Pancreas (tissue), 10 donors: ENCODE measurements at places on chromosomes 7 and 10.

DNA sequence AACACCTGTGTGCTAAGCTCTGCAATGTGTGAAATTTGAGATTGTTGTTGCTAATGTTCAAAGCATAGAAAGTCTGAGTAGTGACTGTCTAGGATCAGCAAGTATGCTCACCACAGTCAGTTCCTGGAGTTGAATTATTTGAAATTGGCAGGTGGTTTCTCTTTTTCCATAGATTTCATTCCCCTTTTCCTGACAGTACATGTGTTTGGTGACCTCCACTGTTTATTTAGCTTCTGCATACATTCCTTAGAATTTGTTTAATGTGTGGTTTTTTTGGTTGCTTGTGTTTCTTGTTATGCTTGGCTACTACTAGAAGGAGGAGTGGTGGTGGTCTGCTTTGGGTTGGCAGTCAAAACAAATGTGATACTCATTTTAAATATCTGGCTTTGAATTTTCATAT, 52.3 kb downstream of the FOXP2 start:
- no peak for DNase-seq

DNA sequence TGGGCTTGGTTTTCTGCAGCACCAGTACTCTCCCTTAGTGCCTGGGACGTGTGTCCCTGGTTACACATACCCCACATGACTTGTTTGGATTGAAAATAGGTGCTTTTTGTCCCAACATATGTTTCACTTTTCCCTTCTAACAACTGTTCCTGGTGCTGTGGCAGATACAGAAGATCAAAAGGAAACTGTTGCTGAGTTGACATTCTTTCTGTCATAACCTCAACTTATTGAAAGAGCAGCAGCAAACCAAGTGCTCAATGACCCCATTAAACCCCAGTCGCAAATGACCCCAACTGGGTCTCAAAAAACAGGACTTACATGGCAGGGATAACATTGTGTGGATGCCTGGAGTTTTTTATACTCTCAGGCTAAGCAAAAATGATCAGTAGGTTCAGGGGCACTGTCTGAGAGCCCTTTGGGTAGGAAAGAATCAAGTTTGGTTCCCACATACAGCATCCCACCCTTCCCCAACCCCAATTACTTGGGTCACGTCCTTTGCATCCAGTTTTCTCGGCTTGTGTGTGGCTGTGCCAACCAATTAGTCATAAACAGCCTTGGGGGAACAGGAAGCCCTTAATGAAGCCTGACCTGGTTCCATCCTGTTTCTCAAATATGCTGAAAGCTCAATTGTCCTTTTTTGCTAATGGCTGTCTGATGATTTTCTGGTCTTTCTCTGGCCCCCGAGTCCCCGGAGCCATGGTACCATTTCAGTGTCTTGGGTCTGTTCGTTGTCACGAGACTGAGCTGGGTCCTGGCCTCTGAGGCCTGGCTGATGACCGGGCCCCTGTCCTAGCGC, 4.9 kb downstream of the HKDC1 start:
- no peak for DNase-seq

DNA sequence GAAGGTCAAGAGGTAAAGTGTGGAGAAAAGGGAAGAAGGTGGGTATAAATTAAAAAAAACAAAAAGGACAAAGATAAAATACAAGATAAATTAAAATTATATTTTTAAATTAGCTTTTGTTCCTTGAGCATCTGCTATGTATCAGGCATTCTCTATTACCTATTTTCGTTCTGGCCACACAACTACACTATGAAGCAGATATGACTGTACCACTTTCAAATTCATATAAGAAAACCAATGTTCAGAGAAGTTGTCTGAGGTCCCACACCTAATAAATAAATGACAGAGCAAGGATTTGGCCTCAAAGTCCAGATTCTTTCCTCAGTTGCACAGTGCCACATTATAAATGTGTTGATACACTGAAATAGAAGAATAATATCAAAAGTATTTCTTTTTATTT, 103.8 kb upstream of the PCDH15 start:
- no peak for DNase-seq

GRCh38 chr7:45509222-45509621, 64.9 kb upstream of the ADCY1 start:
- DNase-seq: no peak

DNA sequence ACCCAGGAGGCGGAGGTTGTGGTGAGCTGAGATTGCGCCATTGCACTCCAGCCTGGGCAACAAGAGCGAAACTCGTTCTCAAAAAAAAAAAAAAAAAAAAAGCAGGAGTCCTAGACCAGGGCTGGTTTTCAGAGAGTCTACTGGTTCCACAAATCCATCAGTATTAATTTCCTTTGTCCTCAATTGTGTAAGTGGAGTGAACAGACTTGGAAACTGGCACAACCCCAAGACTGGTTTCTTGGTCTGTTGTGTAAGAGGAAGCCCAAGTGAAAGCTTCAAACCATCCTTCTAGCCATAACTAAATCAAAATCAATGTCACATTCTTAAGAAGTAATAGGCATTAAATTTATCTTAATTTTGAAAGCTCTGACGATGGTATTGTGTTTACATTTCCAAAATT, 213.6 kb downstream of the DGKI start:
- DNase-seq: no peak

DNA sequence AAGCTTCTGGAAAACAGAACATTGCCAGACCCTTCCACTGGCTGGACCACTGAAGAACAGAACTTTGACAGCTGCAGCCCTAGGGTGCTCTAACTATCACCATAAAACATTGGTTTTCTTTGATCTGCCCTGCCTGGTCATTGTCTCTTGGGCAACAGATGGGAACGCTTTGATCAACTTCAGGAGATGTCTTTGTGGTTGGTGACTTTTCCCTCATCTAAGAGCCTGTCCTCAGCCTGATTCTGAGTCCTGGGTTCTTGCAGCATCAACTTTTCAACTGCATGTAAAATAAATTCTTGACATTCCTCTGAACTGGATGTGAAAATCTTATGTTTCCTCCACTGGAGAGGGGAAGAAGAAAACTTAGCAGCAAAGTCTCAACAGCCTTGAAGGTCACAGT, 53.1 kb upstream of the ZNRF2 start:
- no peak for DNase-seq

DNA sequence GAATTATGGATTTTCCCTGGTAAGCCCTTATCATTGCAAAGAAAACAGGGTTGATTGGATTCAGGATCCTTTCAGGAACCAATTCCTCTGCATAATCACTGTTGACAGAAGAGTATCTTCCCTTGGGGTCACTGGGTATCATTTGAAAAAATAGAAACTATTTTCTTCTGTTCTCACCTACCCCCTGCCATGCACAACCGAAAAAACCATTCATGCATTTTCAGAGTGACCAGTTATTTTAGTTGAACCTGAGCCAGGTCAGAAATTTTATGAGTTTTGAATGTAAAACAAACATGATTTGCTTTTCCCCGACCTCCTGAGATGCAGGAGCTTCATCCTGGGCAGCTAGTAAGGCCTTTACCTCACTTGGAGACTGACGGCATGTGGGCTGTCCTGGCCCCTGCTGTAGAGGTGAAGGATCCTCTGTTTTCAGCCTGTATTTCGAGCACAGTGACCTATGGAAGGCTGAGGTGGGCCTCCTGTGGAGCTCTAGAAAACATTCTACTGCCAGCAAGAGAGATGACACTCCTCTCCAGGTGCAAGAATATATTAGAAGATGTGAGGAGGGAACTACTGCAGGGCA, 30.1 kb downstream of the TMEM178B start:
- DNase-seq: no peak
